ENCODE measurements at places on chromosomes 11 and 22.

- no peak for DNase-seq
Measured at GRCh38 chr11:2132874-2133240, 6.3 kb downstream of the IGF2 start.

GRCh38 chr11:71206186-71206585 is 46.2 kb downstream of the SHANK2 start:
- no peak for DNase-seq

DNA sequence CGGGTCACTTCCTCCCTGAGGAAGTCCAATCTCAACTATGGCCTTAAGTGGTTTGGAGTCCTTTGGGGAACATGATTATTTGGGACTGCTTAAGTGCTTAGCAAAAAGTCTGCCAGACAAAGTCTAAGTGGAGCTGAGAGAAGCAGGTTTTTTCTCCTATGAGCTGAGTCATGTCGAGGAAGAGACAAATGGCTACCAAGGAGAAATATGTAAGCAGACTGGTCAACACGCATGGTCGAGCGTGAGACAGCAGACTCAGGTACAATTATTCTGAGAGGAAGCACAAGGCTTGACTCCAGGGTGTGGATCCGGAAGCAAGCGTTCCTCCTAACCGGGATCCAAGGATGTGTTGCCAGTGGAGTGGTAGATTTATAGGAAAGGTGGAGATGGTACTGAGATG is 30.6 kb downstream of the UBASH3B start:
- no peak for DNase-seq

GRCh38 chr22:23001463-23001862 is 68.9 kb upstream of the GNAZ start:
- DNase-seq: no peak

DNA sequence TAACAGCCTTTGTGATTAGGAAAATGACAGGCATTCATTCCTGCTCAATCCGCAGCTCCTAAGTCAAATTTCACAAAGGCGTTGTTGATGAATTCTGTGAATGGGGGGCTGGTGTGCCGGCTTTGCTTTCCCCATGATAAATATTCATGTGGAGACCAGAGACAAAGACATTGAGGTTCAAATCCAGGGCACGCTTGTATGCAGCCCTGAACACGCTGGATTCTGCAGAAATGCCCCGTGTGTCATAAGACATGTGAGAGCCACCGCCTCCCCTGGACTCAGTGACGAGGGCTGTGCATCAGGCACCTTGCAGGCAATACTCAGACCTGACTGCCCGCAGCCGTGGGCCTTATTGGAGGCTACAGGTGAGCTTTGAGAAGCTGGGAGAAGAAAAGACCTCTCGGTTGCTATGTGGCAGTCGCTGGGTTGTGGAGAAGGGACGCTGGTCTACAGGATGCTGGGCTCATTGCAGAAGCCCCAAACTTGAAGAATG is 906.2 kb downstream of the BRD1 start:
- no peak for DNase-seq

DNA sequence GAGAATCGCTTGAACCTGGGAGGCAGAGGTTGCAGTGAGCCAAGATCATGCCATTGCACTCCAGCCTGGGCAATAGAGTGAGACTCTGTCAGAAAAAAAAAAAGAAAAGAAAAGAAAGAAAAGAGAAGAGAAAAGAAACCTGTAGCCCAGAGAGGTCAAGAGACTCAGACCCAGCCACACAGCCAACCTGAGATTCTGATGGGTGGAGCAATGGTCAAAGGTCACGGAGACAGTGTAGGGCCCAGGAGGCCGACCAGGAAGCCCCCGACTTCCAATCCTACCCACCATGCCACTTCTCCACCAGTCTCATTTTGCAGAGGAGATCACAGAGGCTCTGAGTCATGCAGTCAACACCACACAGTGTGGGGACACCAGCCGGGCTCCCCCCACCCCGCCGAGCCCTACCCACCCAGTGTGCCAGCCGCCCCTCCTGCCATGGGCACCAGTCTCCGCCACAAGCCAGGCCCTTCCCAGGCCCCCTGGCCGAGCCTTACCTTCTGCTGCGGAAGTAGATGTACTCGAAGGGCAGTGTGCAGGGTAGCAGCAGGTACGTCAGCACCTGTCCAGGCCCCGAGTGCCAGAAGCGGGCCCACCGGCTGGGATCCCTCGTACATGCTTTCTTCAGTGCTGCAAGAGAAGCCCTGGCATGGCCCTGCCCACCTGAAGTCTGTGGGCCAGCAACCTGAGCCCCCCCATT is 7.9 kb downstream of the PNPLA5 start:
- DNase-seq: no peak

- no peak for DNase-seq
Measured at GRCh38 chr22:44131412-44131811, 49.3 kb upstream of the PARVG start.
